ENCODE measurements at places on chromosomes 6 and 20. TPM values are rescaled to one million over a fixed set of nuclear protein-coding genes. Genes with fewer than 3 reads are reported as not detected.

DNA sequence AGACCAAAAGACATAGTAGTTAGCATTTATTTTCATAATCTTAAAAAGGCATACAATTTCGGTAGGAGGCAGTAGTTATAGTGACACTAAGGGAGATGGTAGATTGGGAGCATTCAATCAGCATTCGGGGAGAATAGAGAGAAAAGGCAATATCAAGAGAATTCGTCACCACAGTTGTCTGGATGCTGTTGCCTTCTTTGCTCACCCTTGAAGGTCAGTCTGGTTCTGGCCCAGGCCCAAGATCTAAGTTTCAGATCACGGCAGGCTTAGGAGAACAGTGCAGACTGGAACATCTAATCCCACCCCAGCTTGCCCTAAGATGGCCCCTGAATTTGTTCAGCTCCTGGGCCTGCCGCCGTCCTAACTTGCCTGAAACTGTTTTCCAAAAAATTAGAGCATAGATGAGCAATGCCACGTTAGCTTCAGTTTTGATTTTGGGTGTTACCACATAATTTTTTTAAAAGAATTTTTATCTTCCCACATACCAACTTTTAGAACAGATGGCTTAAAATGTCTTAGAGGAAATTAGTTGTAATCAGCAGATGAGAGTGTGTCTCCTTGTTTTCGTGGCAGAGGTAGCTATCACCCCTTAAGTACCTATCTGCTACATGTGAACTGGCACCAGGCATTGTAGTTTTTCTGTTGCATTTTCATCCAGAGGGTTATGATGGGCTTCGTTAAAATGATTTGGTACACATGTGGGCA is 8.3 kb upstream of the CEP85L start:
- DNase-seq: no peak

TCF21 gene
- not detected for total RNA-seq

PLA2G7 gene
- total RNA-seq: 2.0 TPM

OR2H1 gene
- not detected for total RNA-seq

Measured in skin of body (tissue), 3 donors.